NCI-H187 treated with DMSO at 0.1 percent for 48 hours (cell line): ENCODE measurements at places on chromosomes 3 and 15.

- DNase-seq, result no peak
Measured at GRCh38 chr3:4761759-4762158, 217.5 kb upstream of the BHLHE40 start.

DNA sequence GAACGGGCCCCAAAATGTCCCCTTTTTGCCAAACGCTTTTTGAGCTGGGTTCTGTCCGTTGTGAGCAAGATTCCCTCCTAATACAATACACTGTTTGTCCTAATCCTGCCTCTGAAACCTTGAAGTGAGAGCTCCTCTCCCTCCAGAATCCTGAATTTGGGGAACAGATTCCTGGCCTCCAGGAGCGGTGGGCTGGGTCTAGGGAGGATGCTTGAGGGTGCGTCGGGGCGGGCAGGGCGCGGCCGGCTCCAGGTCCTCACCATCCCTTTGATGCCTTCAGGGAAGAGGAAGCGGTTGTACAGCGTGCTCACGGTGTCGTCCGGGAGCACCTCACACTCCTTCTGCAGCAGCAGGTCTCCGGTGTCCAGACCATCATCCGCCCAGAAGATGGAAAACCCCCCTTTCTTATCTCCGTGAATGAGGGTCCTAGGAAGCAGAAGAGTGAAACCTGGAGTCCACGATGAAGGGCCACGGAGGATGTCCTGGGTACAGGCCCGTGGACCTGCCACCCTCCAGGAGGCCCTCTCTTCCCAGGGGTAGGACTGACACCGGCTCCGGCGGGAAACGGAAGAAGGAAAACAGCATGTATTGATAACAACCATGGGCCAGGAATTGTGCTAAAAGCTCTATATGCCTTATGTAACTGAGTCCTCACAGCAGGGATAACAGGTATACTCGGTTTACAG, 23.2 kb downstream of the ALDH1L1 start:
- no peak for DNase-seq

GRCh38 chr3:146747051-146747450, 141.9 kb upstream of the PLSCR5 start:
- DNase-seq, result no peak

DNA sequence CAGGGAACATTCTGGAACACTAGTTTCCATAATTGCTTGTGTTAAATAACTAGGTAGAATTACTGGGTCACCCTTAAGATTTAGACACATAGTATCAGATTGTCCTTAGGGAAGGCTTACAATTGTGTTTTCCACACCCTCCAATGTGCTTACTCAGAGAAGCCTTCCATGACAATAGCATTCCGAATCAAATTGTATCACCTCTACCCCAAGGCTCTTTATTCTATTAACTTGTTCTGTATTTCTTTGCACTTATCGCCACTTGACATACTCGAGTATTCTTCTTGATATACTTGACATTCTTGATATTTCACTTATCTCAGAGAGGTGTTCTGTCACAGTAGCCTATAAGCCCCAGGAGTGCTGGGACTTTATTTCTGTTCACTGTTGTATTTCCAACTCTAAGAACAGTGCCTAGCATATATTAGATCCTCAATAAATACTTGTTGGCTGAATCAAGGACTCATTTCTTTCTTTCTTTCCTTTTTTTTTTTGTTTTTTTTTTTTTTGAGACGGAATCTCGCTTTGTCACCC, 238.9 kb upstream of the PDZRN3 start:
- no peak for DNase-seq

- DNase-seq, result no peak
Measured at GRCh38 chr15:97978401-97979139, 18.1 kb downstream of the ARRDC4 start.

DNA sequence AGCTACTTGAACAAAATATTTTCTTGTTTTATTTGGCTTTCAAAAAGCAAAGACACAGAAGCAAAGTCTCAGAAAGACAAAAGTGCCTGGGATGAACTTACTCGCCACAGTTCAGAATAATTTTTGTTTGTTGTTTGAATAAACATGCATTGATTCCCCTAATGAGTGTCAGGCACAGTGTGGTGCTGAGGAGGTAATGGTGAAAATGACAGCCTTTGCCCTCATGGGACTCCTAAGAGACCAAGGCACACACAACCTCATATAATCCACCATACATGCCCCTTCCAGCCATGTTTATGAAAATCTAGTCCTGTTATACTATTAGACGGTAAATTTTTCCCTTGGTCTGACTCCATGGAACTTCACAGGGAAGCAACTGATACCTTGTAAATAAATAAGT, 2.5 kb downstream of the GOLIM4 start:
- DNase-seq, result no peak
